ENCODE measurements at places on chromosomes 1 and 21.

DNA sequence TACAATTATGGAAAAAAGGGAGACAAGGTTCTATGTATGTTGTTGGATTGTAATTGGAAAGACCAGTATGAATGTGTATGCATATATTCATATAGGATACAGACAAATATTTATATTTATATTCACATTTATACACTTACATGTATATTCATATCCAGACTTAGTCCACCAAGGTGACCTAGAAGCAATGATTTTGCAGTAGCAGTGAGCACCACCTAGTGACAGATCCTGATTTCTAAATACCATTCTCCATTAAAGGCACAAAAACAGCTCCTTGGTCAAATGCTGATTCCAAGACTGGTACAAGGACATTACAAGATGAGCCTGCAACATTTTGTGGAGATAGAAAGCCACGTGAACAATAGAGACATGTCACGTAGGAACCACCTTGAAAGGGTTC is 153.4 kb downstream of the SDCCAG8 start:
- DNase-seq: no peak

DNA sequence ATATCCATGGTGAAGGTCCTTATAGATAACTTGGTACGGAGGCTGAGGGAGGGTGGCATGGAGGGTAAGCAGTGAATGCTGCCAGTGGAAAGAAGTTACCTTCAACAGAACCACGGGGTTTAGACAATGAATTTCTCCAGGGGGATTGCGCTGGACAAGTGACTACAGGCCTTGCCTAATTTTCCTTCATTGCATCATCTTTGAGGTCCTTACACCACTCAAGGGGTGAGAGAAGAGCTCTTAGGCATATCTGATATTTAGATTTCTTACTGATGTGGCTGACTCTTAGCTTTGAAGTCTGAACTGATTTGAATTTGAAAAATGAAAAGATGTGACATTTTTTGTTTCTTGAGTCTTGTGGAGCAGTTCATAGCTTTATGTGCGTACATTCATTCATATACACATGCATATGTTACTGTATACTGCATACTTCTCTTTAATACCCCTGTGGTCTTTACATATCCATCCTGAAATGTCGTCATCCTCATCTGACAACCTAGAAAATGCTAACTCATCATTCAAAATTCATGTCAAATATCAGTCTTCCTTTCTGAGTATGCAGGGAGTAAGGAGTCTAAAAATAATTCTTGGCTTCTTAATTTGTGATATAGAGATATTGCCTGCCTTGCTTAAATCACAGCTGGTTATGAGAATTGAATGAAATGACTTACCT is 63.6 kb downstream of the DNM3 start:
- no peak for DNase-seq

- DNase-seq: no peak
Observed at GRCh38 chr1:180542113-180542837, 16.5 kb upstream of the OVAAL start.

DNA sequence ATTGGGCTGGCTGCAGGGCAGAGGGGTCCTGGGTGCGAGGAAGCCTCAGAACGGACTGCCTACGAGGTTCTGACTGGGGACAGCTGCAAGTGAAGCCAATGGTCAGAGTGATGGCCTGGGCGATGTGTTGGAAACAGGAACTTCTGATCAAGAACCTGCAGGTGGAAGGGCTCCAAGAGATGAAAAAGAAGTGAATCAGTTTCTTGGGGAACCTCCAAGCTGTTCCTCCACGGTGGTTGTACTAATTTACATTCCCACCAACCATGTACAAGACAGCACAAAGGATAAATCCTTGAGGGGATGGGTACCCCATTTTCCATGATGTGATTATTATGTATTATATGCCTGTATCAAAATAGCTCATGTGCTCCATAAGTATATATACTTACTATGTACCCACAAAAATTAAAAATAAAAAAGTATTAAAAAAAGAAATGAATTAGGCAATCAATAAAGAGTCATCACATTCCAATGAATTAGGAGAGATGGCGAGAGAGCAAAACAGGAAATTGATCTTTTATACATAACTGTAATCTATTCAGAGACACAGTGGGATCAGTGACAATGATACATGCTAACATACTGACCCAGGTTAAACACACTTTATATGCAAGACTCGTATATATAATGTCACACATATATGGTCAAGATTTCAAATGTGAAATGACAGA is 58.1 kb downstream of the PTPN14 start:
- no peak for DNase-seq

GRCh38 chr1:199590708-199591107 is 436.8 kb upstream of the NR5A2 start:
- DNase-seq: no peak

DNA sequence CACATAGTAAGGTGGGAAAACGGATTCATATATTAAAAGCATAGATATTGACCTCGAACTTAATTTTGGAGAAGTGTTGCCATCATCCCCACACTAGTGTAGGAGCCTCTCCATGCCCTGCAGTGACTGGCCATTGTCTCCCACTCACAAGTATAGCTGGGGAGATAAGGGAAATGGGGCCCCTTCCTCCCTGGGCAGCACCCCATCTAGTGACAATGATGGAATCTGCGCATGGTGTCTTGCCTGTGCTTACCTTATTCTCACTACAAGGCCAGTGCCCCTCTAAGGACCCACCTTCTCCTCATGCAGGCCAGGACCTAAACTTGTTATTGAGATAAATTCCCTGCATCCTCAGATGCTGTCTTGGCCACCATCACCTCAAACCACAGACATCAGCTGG is 374.9 kb downstream of the NTNG1 start:
- DNase-seq: no peak
